ENCODE measurements at places on chromosomes 12 and 14. TPM values are rescaled to one million over a fixed set of nuclear protein-coding genes. Genes with fewer than 3 reads are reported as not detected.
A peak's percentile ranks its signal among the peaks of the same experiment; 100 is the strongest.

Gene KRT83
- total RNA-seq: 0.21 TPM

DNA sequence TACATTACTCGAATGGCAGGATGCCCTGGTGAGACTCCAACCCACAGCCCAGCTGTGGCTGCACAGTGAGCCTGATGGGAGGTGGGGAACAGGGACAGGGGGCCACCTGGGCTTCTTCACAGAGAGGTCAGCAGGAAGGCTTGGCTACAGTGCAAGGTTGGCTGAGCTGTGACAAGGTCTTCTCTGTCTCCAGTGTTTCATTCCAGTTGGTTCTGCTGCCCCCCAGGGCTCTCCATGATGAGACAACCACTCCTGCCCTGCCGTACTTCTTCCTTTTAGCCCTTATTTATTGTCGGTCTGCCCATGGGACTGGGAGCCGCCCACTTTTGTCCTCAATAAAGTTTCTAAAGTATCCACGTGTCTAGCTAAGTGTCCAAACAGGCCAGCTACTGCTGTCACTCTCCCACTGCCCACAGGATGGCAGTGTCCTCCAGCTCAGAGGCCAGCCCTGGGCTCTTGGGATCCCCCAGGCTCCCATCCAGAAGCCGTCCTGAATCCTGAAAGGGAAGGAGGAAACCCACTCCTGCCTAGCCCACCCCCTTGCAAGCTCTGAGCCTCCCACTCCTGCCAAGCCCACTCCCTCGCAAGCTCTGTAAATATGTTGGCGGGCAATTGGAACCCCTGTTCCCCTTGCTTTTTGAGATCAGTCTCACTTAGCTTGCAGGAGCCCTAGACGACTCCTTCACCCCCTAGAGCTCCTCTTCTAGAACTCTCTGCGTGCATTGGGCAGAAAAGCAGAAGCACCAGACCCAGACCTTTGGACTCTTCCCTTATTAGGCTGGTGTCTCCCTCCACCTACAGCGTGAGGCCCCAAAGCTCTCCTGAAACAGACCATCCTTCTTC is 5.4 kb downstream of the C1QL4 start:
- peaks cover 12% of the 10 kb centered on the region for H3K27me3 ChIP-seq
- H3K27ac ChIP-seq: no peak overlapping the region
- no peaks in the 10 kb centered on the region for H3K36me3 ChIP-seq
- DNase-seq: peak; percentile 39
- no peak overlapping the region for H3K4me3 ChIP-seq
- no peaks in the 10 kb centered on the region for H3K4me1 ChIP-seq

- no peaks in the 10 kb centered on the region for H3K36me3 ChIP-seq
- no peak overlapping the region for H3K27ac ChIP-seq
- H3K27me3 ChIP-seq: no peaks in the 10 kb centered on the region
- H3K4me3 ChIP-seq: no peak overlapping the region
- DNase-seq: no peak
Measured at GRCh38 chr14:76713121-76713520, 48.1 kb upstream of the VASH1 start.

DNA sequence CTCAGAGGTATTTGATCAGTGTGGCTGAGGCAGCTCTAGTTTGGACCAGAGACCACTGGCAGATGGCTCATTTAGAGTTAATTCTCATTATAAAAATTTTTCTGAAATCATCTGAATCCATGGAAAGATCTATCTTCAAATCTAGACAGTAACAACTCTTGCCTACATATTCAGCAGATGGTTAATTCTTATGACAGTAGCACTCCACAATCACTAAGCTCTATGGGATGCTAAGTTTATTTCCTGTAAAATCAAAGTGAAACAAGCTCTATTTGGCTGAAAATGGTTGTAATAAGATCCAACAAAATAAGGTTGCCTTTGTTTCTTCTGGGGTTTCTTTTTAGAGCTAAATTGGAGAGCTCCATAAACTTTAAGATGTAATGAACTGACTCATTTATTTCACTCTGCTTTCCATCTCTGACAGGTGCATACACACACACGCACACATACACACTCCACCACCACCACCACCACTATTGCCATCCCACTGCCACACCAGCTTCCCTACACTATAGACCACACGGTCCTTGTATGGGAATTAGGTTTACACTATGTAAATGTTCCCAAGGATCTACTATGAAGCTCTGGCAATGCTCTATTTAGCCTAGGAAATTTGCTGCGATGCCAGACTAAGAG is 293.1 kb downstream of the RPAP3 start:
- H3K27me3 ChIP-seq: no peaks in the 10 kb centered on the region
- H3K4me1 ChIP-seq: no peaks in the 10 kb centered on the region
- H3K27ac ChIP-seq: no peak overlapping the region
- H3K36me3 ChIP-seq: no peaks in the 10 kb centered on the region

GRCh38 chr14:22774011-22774706 is 7.7 kb downstream of the OXA1L start:
- no peak overlapping the region for H3K4me3 ChIP-seq
- H3K27ac ChIP-seq: no peak overlapping the region
- DNase-seq: no peak
- no peaks in the 10 kb centered on the region for H3K36me3 ChIP-seq
- H3K4me1 ChIP-seq: no peaks in the 10 kb centered on the region

GRCh38 chr12:107894589-107894988 is 120.1 kb downstream of the ASCL4 start:
- no peaks in the 10 kb centered on the region for H3K4me1 ChIP-seq
- no peak overlapping the region for H3K27ac ChIP-seq
- H3K36me3 ChIP-seq: no peaks in the 10 kb centered on the region
- no peaks in the 10 kb centered on the region for H3K27me3 ChIP-seq
- DNase-seq: no peak
- H3K4me3 ChIP-seq: no peak overlapping the region

DNA sequence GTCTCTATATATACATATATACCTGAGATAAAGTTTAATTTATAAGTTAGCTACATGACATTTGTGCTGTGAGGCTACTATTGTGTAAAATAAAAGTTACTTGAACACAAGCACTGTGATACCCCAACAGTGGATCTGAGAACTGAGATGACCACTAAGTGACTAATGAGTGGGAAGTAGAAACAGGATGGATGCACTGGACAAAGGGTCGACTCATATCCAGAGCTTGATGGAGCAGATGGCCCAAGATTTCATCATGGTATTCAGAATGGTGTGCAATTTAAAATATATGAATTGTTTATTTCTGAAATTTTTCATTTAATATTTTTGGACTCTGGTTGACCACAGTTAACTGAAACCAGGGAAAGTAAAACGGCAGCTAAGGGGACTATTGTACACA is 908.6 kb upstream of the MDGA2 start:
- no peaks in the 10 kb centered on the region for H3K36me3 ChIP-seq
- no peaks in the 10 kb centered on the region for H3K27me3 ChIP-seq
- H3K27ac ChIP-seq: no peak overlapping the region
- H3K4me3 ChIP-seq: no peak overlapping the region
- H3K4me1 ChIP-seq: no peaks in the 10 kb centered on the region
- DNase-seq: no peak

DNA sequence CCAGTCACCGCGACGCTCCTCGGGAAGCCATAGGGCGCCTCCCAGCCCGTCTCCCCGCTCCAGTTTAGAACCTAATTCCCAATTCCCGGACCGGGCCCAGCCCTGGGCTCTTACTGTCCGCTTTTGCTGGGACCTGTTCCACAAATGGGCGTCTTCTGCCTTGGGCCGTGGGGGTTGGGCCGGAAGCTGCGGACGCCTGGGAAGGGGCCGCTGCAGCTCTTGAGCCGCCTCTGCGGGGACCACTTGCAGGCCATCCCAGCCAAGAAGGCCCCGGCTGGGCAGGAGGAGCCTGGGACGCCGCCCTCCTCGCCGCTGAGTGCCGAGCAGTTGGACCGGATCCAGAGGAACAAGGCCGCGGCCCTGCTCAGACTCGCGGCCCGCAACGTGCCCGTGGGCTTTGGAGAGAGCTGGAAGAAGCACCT is 797 bp downstream of the UNG start:
- no peak for DNase-seq
- peaks cover 4% of the 10 kb centered on the region for H3K4me1 ChIP-seq
- peak overlapping the region; percentile 77 for H3K27ac ChIP-seq
- H3K36me3 ChIP-seq: no peaks in the 10 kb centered on the region
- peak overlapping the region; percentile 51 for H3K4me3 ChIP-seq
- H3K27me3 ChIP-seq: no peaks in the 10 kb centered on the region

Gene KNTC1
- 12.3 TPM for total RNA-seq

Gene OR4K17
- total RNA-seq: not detected

DNA sequence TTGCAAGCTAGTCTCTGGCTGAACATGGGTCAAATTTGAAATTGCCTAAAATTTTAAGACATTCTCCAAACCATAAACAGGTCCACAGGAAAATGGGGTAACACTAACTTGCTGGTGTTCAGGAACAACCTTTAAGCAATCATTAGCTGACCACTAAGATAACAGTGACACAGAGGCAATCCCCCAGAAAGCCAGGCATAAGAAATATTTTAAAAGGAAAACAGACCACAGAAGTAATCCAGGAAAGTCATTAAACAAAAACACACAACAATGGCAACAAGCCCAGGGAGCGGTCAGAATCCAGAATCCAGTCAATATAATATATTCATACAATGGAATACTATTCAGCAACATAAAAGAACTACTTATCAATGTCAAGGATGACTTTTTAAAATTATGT is 59.1 kb downstream of the LRP6 start:
- no peak overlapping the region for H3K27ac ChIP-seq
- H3K27me3 ChIP-seq: no peaks in the 10 kb centered on the region
- H3K4me1 ChIP-seq: no peaks in the 10 kb centered on the region
- DNase-seq: no peak
- H3K4me3 ChIP-seq: no peak overlapping the region

DNA sequence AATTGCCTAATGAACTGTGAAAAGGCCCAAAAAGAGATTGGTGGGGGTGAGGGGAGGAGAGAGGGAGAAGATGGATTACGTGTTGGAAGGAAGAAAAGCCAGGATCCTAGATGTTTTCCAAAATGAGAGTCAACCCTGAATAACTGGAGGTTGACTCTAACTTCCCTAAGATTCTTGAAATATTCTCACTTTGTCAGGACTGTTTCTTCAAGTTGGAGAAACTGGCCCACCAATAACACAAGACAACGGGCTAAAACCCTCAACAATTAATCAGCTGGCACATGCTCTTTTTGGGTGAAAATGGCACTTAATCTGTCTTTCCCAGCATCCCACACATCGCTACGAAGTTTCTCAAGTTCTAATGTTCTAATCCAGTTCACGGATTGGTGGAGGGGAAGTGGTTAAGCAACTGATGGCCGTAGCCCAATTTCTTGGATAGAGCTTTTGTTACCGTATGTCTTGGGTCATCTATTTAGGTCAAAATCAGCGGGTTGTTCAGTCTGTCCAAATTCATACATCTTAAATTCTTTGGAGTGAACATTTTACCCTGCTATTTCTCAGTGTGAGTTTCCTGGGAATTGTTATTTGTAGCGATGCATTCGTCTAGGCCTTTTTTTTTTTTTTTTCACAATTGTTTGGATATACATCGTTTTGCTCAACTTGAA is 49.0 kb downstream of the GPHB5 start:
- no peak overlapping the region for H3K27ac ChIP-seq
- no peaks in the 10 kb centered on the region for H3K27me3 ChIP-seq
- no peak overlapping the region for H3K4me3 ChIP-seq
- H3K4me1 ChIP-seq: no peaks in the 10 kb centered on the region
- DNase-seq: peak; percentile 46
- H3K36me3 ChIP-seq: no peaks in the 10 kb centered on the region

DNA sequence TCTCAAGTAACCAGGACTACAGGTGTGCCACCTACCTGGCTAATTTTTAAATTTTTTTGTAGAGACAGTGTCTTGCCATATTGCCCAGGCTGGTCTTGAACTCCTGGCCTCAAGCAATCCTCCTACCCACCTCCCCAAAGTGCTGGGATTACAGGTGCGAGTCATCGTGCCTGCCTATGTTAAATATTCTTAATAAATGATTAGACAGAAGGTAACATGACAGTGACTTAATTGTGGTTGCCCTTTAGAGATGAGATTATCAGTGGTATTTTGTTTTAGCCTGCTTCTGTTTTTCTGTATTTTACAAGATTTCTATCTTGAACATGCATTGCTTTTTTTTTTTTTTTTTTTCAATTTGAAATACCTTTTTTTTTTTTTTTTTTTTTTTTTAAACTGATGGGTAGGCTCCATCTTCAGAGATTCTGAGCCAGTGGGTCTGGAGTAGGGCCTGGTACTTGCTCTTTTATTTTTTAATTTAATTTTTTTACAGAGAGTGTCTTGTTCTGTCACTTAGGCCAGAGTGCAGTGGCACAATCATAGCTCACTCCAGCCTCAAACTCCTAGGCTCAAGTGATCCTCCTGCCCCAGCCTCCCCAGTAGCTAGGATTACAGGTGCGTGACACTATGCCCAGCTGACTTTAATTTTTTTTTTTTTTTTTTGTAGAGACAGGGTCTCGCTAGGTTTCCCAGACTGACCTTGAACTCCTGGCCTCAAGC is 88.4 kb downstream of the BORCS5 start:
- H3K27me3 ChIP-seq: no peaks in the 10 kb centered on the region
- H3K4me3 ChIP-seq: no peak overlapping the region
- H3K27ac ChIP-seq: no peak overlapping the region
- H3K4me1 ChIP-seq: no peaks in the 10 kb centered on the region
- no peak for DNase-seq
- H3K36me3 ChIP-seq: no peaks in the 10 kb centered on the region

DNA sequence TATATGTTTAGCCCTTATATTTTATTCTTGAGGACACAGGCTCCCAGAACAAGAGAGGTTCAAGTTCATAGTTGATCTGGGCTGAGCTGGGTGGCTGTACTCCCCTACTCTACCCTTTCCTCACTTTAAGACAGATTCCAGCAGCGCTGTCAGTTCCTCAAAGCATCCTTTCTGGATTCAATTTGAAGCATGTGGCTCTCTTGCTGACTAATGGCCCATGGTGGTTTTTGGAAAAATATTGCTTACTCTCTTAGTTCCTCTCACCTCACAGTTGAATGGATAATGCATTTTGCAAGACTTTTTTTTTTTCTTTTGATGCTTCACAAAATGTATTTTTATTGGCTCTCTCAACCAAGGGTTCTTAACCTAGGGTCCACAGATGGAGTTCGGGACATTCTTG is 4.1 kb downstream of the PELI2 start:
- H3K4me3 ChIP-seq: no peak overlapping the region
- no peaks in the 10 kb centered on the region for H3K36me3 ChIP-seq
- H3K4me1 ChIP-seq: no peaks in the 10 kb centered on the region
- H3K27ac ChIP-seq: no peak overlapping the region
- DNase-seq: no peak

Gene DCN
- total RNA-seq: 2,053 TPM

Gene MGAT4C
- total RNA-seq: 0.29 TPM

GRCh38 chr14:71212093-71212492 is 304.8 kb downstream of the PCNX1 start:
- no peak for DNase-seq
- H3K36me3 ChIP-seq: no peaks in the 10 kb centered on the region
- no peaks in the 10 kb centered on the region for H3K27me3 ChIP-seq
- no peak overlapping the region for H3K4me3 ChIP-seq
- H3K4me1 ChIP-seq: no peaks in the 10 kb centered on the region
